ENCODE measurements at places on chromosomes 2 and 18.

- no peak for DNase-seq
Measured at GRCh38 chr2:172442072-172442895, 14.9 kb downstream of the ITGA6 start.

GRCh38 chr2:120310136-120310535 lies 35.8 kb upstream of the INHBB start:
- peak; percentile 47 for DNase-seq

DNA sequence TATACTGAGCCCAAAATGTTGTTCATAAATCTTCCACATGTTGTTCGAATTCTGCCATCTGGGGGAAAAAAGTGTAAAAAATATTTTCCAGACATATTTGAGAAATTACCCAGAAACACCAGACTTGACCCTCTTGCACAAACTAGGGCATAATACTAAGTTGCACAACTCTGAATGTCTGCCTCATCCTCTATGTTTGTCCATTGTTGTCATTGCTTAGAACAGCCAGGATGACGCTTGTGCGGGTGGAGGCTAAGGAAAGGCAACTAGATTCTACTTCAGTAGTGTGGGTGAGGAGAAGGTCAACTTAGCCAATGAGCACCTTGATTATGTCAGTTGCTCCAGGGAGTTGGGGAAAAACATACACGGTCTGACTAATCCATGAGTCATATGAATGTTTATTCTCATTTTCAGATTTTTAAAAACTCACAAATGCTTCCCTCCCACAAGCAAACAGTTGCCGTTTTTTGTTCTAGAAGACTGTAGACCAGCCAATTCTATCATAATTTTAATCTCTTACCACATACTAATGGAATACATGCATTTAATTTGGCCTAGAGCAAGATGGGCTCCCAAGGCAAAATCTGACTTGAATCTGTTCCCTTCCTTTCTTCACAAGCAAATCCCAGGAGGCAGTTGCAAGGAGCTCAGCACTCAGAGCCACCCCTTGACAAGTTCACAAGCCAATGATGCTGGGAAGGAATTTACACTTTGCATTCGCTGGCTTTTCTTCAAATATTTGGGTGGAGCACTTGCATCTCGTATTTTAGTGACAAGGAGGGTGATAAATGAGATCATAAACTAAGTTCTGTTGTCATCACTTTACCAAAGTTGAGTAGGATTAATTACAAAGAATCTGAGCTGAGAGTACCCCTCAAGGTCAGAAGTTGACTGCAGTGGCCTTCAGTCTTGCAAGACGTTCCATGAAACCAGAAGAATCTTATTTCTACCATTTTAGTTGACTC lies 163.2 kb upstream of the TWIST2 start:
- no peak for DNase-seq

- no peak for DNase-seq
Measured at GRCh38 chr2:225559072-225559415, 159.5 kb downstream of the NYAP2 start.

DNA sequence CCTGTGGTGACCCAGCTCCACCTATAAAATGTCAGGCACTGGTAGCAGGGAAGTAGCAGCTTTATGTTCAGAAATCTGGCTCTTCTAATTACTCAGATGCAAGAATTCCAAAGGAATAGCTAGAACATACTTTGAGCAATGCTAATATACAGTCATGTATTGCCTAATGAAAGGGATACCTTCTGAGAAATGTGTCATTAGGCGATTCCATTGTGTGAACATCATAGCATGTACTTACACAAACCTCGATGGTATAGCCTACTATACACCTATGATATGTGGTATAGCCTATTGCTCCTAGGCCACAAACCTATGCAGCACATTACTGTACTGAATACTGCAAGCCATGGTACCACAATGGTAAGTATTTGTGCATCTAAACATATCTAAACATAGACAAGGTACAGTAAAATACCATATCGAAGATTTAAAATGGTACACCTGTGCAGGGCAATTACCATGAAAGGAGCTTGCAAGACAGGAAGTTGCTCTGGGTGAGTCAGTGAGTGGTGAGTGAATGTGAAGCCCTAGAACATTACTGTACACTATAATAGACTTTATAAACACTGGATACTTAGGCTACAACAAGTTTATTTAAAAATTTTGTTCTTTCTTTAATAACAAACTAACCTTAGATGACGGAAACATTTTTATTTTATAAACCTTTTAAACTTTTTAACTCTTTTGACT lies 50.3 kb upstream of the ETAA1 start:
- DNase-seq = no peak

DNA sequence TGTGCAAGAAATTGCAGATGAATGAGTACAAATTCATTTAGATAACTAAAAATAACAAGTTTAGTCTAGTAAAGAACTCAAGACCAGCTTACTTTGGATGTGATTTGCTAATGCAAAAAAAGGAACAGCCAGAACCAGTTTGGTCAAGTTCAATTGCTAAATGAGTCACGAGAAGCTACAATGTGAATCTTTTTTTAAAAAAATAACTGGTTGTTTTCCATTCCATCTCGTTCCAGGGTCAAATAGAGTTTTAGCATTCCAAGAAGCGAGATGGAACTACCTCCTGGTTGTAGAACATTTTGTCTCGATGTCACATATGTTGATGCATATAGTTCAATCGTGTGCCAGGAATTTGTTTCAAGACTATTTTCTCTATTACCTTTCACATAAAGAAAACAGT lies 65.0 kb upstream of the IKZF2 start:
- DNase-seq = no peak

DNA sequence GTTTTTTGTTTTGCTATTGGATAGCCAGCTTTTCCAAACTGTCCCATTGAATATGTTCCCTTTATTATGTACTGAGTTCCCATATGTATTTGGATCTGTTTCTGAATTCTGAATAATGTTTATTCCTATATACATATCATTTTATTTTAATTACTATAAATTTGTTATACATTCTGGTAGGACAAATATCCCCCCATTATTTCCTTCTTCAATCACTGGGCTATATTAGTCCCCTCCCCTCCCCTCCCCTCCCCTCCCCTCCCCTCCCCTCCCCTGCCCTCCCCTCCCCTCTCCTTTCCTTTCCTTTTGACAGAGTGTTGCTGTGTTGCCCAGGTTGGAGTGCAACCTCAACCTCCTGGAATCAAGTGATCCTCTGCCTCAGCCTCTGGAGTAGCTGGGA lies 26.3 kb downstream of the RAB3GAP1 start:
- no peak for DNase-seq

DNA sequence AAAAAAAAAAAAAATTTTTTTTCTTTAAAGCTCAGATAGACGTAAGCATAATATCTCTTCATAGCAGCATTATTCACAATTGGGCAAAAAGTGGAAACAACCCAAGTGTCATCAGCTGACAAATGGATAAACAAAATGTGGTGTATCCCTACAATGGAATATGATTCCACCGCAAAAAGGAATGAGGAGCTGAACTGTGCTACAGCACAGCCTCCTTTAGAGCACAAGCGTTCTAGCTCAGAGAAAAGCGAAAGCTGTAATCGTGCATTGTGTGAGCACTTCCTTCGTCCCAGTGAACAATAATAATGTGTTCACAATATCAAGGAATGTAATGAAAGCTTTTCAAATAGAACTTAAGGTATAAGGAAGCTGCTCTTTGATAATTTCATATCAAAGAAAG lies 11.7 kb upstream of the CHMP1B start:
- no peak for DNase-seq

GRCh38 chr2:139165041-139165440 lies 384.9 kb upstream of the NXPH2 start:
- no peak for DNase-seq

DNA sequence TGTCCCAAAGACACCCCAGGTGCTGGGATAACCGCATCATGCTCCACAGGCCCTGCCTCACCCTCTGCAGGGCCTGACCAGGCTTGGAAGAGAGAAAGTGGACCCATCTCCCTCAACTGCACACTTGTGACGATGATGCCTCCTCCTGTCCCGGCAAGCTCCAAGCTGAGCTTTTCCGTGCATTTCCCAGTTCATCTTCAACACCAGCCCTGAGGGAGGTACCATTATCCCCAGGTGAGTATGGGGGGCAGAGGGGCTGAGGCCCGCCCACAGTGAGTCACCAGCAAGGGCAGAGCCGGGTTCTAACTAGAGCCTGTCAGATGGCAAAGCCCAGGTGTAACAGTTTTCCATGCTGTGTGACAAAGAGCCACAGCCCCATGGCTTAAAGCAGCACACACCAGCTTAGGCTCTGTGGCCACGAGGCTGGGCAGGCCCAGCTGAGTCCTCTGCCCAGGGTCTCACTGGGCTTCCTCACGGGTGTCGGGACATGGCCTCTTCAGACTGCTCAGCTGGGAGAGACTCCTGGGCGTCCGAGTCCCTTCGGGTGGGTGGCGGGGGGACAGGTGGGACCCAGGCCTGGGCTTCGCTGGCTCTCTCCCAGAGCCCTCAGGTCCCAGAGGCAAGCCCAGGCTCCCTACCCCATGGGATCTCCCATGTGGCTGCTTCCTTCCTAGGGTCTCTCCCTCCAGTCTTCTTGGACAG lies 108.4 kb upstream of the OTOS start:
- DNase-seq = no peak

DNA sequence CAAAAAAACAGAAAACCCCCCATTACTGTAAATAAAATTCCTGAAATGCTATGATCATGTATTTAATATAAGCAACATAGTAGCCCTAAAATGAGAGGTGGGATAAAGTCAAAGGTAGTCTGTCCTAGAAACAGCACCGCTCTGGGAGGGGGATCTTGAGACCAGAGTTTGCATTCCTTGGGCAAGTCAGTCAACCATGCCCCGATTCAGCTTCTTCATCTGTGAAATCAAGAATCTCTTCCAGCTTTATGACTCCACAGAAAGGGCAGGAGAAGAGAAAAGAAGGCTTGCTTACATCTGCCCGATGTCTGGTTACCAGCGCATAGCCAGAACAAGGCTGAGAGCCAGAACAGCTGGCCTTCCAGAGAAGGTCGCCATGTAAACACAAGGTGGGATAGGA lies 2.1 kb upstream of the FBLN7 start:
- no peak for DNase-seq

DNA sequence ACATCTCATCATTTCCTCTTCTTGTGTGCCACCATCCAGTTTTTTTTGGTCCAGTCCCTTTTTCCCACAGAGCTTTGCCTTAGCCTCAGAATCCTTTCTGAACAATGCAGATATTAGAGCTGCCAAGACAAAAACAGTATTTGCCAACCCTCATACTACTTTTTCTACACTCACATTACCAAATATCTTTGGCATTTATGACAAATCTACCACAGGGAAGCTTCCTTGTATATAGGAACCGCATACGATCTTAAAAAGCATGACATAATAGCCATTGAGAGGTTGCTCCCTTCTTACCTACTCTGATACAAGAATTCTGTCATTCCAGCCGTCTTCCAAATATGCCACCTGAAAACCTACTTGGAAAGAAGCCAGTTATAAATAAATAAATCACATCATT lies 9.4 kb downstream of the ZNF24 start:
- no peak for DNase-seq

- no peak for DNase-seq
Measured at GRCh38 chr2:29373870-29374269, 258.7 kb downstream of the CLIP4 start.

DNA sequence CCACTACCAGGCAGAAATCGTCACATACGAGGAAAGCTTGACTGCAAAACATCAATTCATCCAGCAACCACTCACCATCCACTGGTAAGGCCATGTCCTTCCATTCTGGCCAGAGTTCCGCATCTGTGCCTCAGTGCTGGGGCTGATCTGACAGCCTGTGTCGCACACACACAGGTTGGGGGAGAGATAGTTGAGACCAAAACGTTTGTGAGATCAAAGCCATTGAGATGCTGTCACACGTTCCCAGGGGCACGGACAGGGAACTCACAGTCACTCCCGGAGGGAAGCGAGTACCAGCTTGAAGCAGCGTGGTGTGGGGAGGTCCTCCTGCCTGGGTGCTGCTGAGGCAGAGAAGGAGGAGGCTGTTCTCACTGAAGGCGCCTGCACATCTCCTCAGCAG lies 458.5 kb upstream of the SALL3 start:
- DNase-seq = no peak

DNA sequence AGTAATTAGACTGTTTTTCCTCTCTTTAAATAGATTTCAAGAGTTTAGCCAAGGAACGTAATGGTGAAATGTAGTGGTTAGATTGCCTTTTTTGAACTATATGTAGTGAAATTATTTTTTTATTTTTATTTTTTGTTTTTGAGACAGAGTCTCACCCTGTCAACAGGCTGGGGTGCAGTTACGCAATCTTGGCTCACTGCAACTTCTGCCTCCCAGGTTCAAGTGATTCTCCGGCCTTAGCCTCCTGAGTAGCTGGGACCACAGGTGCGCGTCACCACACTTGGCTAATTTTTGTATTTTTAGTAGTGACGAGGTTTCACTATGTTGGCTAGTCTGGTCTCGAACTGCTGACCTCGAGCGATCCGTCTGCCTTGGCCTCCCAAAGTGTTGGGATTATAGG lies 60.8 kb downstream of the BIRC6 start:
- DNase-seq = no peak

- no peak for DNase-seq
Measured at GRCh38 chr2:46667945-46668344, 188.6 kb downstream of the TMEM247 start.

GRCh38 chr18:60049172-60049571 lies 149.4 kb downstream of the PMAIP1 start:
- no peak for DNase-seq

DNA sequence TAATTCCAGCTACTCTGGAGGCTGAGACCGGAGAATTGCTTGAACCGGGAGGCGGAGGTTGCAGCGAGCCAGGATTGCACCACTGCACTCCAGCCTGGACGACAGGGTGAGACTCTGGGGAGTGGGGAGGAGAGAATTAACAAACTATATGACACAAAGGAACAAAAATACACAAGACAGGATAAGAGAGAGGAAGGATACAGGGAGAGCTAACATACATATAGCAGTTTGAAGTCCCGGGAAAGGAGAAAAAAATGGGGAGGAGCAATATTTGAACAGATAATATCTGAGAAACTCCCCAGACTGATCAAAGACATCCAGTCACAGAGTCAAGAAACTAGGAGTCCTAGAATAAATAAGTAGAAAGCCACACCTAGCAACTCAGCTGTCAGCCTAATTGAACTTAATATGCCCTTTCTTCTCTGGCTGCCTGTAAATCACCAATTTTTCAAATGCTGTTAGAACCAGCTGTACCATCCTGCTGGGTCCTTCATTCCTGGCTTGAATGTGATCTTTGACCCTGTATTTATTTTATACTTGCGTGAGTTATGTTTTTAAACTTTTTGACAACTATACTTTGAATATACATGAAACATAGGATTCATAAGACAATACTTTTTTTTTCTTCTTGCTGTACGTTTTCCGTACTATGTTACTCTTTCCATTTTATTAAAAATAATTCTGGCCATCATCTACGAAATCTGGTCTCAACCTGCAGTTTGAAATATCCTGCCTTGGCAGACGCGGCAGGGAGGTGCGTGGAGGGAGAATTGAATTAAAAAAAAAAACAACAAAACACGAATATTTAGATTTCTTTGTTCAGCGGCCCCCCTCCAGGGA lies 876 bp upstream of the CYP27A1 start:
- no peak for DNase-seq

DNA sequence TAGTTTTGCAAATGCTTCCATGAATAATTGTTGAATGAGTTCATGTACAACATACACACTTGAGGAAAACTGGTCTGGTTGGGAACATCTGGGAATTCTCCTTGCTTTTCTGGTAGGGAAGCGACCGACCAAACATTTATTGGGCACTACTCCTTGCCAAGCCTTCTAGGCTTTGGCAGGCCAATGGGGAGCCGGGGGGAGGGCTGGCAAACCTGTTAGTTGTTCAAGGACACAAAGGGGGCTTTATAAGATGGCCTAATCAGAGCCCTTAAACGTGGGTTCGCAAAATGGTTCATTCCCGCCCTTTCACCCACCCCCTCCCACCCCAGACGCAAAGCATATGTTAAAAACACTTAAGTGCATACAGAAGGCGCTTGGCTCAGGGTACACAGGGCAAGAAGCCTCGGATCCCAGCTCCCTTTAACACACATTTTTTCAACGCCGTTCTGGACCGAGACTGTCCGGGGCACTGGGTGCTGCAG lies 844 bp upstream of the VSNL1 start:
- peak; percentile 61 for DNase-seq
